Activated CD4-positive, alpha-beta T cell treated with anti-CD3 and anti-CD28 coated beads, Interleukin-2, Interleukin-6, amounts not matched to agents 100 ng/mL and 50 ng/mL, durations not matched to agents 16 hours and 8 hours (primary cell): ENCODE measurements at places on chromosomes 11 and 22.
A peak's percentile ranks its signal among the peaks of the same experiment; 100 is the strongest.

- no peak for DNase-seq
Observed at GRCh38 chr22:50317674-50318073, 9.1 kb downstream of the DENND6B start.

GRCh38 chr11:1458340-1459218 lies 28.0 kb downstream of the MOB2 start:
- no peak for DNase-seq

GRCh38 chr22:30094804-30095203 lies 14.5 kb downstream of the HORMAD2 start:
- DNase-seq, result no peak

DNA sequence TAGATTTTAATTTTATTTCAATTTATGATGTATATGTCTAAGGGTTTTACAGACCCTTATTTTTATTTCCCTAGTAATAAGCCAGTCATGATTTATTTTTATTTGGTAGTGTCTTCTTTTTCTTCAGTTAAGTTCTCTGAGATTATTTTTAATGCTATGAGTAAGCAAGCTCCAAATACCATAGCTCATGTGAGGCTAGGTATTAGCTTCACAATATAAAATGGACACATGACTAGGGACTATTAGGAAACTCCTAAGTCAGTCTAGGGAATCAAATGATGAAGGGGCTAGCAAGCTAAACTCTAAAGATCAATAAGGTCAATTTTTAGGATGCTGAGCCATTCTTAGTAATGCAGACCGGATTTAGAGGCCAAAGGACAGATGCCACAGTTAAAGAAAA lies 45.9 kb downstream of the CKAP5 start:
- DNase-seq, result no peak

GRCh38 chr11:96288915-96289314 lies 54.1 kb downstream of the MAML2 start:
- DNase-seq, result peak; percentile 36

DNA sequence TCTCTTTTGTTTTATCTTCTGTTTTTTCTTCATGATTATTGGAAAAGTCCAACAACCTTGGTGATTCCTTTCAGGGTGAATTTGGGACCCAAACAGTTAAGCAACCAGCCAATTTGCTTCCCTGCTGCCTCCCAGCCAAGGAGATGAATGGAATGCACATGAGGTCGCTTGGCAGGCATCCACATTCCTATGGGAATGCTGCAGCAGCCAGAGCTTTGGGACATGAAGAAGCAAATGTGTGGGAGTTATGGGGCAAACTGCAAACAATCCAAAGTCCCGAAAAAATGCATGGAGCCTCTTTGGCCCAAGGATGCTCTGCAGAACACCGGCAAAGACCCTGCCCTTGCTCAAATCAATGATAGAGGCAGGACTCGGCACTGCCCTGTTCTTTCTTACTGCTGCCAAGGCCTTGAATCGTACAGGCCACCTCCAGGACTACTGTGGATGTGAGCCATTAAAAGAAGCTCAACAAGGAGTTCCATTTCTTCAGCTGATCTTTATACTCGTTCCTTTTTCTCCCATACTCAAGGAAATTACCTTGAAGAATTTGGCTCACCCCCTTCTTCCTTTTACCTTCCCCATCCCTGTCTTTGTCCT lies 117.3 kb upstream of the TEAD1 start:
- DNase-seq, result no peak

GRCh38 chr11:76131142-76131541 lies 75.2 kb downstream of the WNT11 start:
- DNase-seq, result no peak

GRCh38 chr11:104764710-104765045 lies 133.6 kb downstream of the CASP12 start:
- peak; percentile 54 for DNase-seq

- DNase-seq, result no peak
Observed at GRCh38 chr11:60183591-60184205, 815 bp upstream of the MS4A6A start.

DNA sequence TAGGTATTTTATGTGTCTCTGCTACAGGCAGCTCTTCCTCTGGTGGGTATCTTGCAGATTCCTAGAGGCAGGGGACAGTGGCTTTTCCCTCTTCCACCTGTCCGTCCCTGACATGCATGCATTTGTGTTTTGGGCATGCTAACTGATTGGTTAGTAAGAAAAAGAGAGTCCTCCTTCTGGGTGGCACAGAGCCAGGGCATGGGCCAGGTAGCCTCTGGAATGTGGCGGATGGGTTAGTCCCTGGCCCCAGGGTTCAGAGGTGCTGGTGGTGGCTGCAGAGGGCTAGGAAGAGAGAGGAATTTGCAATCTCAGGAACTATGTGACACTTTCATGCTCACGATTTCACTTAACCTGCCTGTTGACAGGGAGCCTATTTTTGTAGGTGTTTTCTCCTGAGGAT lies 5.8 kb upstream of the MS4A15 start:
- DNase-seq, result no peak

DNA sequence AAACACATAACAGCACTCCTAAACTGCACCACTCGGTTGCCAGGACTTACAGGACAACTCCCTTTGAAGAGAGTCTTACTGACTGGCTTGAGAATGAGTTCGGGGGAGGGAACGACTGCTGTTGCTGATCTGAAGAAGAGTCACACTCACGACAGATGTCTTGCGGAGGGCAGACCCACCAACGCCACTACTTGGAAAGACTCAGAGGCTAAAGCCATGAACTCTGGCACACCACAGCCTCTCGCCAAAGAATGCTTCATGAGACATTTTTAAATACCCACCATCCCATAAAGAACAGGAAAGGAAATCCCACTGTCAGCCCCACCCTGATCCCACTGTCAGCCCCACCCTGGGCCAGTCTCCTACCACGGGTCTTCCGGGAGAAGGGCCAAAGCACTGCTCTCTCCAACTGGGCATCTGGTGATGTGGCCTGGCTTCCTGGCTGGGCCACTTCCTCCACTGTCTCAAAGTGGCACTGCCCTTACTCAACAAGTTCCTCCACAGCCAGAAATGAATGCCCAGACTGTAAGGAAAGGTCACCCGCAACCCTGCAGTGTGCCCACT lies 73.6 kb downstream of the MICAL3 start:
- DNase-seq, result no peak

- DNase-seq, result no peak
Observed at GRCh38 chr11:1824221-1825038, 10.4 kb upstream of the SYT8 start.

DNA sequence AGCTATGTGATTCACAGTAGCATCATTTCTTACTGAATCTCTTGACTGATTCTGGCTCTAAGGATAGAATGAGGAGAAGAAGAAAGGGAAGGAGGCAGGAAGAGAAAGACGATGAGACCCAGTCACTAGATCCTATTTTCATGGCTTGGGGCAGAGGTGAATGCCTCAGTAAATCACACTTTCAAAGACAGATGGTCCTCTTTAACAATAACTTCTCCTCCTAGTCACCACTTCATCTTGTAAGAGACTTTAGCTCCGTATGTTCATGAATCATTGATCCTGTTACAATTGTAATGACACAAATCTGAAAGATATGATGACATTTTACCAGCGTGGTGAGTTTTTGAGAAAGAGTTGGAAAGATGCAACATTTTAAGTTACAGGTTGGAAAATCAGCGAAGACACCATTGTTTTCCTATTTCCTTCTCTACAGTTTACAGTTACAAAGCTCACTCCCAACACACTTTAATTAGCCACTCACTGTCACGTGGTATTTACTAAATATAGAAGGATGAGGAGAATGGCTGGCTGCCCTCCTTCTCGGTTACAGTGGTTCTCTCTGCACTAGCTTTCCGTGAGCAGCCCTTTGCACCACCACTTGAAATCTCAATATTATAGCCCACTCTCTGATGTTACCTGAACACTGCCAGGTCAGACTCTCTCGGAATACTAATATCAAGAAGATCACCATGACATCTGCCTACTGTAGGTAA lies 205.8 kb downstream of the CADM1 start:
- no peak for DNase-seq

DNA sequence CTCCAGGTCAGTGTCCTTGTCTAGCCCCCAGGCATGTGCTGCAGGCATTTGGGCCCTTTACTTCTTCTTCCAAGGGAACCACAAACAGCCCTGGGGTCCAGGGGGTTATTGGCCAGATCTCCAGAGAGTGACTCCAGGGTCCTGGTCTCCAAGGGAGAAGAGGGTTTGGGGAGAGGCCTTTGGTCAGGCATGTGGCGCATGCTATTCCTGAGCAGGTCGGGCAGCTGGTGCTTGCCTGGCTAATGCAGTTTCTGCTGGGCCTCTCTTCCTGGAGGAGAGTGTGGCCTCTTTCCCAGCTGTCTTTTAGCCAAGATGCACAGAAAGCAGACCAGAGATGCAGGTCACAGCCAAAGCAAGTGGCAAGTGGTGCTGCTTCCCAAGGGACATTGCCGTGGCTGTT lies 3.8 kb upstream of the RFPL2 start:
- no peak for DNase-seq
